ENCODE measurements at places on chromosomes 2 and 18.
A peak's percentile ranks its signal among the peaks of the same experiment; 100 is the strongest.

GRCh38 chr2:128745946-128746345 is 427.3 kb upstream of the HS6ST1 start:
- no peak for DNase-seq

DNA sequence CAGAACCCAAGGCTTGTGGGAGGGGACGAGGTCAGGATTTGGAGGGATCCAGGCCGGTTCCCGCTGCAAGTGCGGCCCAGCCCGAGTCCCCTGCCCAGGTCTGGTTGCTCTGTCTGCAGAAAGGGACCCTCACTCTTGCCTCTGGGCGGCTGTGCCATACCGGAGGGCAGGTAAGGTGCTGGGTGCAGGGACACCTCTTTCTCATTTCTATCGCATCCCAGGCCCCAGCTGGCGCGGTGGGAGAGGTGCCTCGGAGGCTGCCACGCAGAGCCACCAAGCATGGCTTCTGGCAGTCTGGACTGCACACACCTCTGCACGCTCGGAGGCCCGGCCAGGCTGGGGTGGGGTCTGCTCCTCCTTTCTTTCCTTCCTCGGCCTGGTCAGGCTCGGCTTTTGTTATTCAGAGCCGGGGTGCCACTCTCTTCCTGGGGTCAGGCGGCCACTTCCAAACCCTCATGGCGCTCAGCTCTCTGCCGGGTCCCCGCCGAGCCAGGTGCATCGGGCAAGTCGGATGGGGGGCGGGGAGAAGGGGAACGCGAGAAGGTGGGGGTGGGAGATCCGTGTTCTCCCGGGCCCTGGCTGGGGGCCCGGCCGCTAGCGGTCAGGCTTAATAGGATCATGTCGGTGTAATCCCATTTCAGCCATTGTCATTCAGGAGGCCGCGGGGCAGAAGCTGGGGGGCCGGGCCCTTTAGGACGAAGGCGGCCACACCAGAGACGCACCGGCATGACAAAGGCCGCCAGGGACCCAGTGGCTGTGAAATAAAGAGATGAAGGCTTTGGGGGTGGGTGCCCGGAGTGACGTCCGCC is 9.0 kb downstream of the GBX2 start:
- DNase-seq = no peak

DNA sequence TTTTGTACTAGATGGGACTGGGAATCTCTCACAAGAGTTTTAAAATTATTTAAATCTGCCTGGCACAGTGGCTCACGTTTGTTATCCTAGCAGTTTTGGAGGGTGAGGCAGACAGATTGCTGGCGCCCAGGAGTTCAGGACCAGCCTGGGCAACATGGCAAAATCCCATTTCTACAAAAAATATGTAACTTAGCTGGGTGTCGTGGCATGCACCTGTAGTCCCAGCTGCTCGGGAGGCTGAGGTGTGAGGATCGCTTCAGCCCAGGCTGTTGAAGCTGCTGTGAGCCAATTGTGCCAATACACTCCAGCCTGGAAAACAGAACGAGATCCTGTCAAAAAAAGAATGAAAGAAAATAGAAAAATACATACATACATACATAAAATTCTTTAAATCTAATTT is 685.7 kb upstream of the PIK3C3 start:
- DNase-seq = no peak

- DNase-seq = no peak
Observed at GRCh38 chr2:205352094-205352493, 330.2 kb upstream of the NRP2 start.

- DNase-seq = no peak
Observed at GRCh38 chr2:218993345-218994315, at the start of gene CRYBA2. TSS of gene CRYBA2 (minus strand) at chr2:218993422. CDS start at chr2:218993176, 246 bp downstream.

DNA sequence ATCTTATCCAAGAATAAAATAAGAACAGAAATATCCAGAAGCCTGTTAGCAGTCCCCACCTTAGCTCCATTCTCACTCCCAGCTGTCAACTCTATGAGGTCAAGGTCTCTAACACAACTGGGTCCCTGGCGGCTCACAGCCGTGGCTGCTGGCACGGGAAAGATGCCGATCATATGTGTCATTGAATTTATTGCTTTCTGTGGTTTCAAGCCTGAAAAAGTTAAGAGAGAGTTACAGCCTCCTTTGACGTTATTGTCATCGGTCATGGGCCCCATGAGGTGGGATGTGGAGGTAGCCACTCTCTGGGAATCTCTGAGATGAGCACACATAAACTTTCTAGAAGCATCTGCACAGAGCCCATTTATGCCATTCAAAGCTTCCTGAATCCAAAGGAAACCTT is 28.7 kb upstream of the CABLES1 start:
- DNase-seq = no peak

GRCh38 chr2:178057179-178057680 is 15.3 kb downstream of the PDE11A start:
- no peak for DNase-seq

DNA sequence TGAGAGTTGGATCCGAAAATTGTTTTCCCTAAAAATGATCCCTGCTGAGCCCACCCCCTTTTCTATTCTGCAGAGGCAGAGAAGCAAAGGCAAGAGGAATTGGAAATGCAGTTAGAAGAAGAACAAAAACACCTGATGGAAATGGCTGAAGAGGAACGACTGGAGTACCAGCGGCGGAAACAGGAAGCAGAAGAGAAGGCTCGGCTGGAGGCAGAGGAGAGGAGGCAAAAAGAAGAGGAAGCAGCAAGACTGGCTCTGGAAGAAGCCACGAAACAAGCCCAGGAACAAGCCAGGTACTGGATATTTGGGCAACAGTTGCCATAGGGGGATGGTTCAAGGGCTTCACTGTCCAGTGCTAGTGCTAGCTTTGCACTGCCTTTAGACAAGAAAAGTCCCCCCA is 41.7 kb downstream of the SUMO1 start:
- DNase-seq = no peak

GRCh38 chr18:80175451-80176204 is 66.6 kb downstream of the ADNP2 start:
- DNase-seq = peak; percentile 43

DNA sequence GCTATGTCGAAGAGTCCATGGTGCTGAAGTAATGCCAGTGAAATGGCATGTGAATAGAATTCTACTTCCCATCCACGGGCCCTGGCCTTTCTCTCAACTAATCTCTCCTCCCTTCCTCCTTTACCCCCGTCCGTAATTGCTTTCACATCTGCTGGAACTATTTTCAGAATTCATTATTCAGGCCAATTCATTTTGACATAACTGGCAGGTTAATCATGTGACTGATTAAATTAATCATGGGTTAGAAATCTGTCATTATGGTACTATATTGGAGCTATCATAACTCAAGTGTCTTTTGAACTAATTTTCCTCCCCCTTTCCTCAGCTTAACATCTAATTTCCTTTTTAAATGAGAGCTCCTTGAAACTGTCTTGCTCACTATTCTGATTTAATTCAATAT is 66.9 kb downstream of the ZDBF2 start:
- DNase-seq = no peak

Data from T-cell (primary cell).